ENCODE measurements at places on chromosomes 3 and 15.

DNA sequence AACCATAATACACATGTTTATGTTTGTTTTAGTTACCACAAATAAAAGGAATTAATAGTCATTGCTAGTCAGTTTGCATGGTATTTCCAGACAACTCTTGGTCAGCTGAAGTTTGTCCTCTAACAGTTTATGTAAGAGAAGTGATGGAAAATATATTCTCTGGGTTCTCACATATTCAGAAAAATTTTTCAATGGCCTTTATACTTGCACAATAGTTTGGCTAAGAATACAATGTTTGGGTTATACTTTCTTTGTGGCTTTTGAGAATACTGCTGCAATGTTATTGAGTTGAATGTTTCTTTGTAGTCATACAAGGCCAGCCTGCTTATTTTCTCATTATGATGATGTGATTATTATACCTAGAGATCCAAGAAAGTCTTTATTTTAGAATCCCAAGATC is 133.9 kb downstream of the RAP2B start:
- DNase-seq = no peak

DNA sequence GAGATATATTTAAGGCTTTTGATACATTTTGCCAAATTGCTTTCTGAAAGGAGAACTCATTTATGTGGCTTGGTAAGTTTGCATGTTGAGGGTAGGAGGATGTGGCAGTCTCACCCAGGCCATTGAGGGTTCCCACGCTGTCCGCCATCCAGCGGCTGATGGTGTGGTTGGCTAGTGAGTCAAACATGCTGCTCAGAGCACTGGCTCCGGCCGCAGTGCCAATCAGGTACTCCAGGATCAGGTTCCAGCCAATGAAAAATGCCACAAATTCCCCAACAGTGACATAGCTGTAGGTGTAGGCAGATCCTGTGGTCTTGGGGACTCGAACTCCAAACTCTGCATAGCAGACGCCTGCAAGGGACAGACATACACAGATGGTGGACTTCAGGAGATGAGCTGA is 82.3 kb downstream of the CLDN11 start:
- no peak for DNase-seq

- DNase-seq = no peak
Observed at GRCh38 chr15:63576441-63576840, 20.7 kb upstream of the FBXL22 start.

- no peak for DNase-seq
Observed at GRCh38 chr3:97968376-97968775, 3.9 kb downstream of the RIOX2 start.

DNA sequence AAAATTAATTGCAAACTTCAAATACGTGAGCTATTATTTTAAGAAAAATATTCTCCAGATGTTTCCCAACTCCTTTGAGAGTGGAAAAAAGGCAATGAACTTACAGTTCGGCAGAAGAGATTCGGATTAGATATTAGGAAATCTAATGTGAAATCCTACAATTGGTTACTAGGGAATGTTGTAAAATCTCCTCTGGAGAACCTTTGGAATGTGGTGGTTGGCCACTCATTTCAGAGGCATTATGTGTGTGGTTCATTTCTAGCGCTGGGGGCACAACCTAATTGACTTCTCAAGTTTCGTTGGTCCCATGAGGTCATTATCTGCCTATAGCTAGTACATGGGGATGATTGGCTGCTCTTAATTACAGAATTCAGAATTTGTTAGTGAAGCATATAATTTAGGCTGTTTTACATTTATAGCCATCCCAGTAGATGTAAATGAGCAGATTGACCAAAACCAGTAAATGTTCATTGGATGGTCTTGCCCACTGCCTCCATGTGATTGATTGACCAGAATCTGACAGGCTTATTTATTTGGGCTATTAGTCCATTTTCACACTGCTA is 34.6 kb upstream of the CMSS1 start:
- peak; percentile 41 for DNase-seq

DNA sequence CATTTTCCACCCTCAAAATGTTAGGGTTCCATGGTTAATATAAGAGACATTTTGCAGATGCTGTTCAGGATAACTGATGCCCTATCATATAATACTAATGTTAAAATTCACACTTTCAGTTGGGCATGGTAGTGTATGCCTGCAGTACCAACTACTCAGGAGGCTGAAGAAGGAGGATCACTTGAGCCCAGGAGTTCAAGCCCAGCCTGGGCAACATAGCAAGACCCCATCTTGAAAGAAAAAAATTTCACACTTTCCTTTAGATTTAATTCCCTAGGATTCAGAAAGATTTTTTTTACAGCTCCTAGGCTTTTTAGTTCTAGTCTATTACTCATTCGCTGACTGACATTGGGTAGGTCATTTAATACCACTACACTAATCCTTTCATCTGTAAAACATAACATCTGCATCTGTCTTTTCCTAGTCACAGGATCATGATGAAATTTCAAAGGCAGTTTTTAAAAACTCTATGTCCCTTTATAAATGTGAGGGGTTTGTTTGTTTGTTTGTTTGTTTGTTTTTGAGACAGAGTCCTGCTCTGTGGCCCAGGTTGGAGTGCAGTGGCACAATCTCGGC is 103.7 kb downstream of the MYO5A start:
- no peak for DNase-seq

- no peak for DNase-seq
Observed at GRCh38 chr3:76683256-76683655, 356.6 kb upstream of the ROBO2 start.

- no peak for DNase-seq
Observed at GRCh38 chr3:149245738-149246451, 24.3 kb upstream of the CP start.

GRCh38 chr3:12965999-12966846 is 107.0 kb downstream of the IQSEC1 start:
- no peak for DNase-seq

GRCh38 chr15:66730168-66731021 is 28.4 kb downstream of the SMAD6 start:
- DNase-seq = no peak

GRCh38 chr3:43231276-43232000 is 54.9 kb upstream of the SNRK start:
- no peak for DNase-seq

- DNase-seq = no peak
Observed at GRCh38 chr15:71782422-71783165, 27.8 kb upstream of the NR2E3 start.

- DNase-seq = no peak
Observed at GRCh38 chr15:73716417-73716816, 32.2 kb downstream of the CD276 start.

GRCh38 chr3:24773798-24774197 is 279.1 kb upstream of the THRB start:
- peak; percentile 74 for DNase-seq

DNA sequence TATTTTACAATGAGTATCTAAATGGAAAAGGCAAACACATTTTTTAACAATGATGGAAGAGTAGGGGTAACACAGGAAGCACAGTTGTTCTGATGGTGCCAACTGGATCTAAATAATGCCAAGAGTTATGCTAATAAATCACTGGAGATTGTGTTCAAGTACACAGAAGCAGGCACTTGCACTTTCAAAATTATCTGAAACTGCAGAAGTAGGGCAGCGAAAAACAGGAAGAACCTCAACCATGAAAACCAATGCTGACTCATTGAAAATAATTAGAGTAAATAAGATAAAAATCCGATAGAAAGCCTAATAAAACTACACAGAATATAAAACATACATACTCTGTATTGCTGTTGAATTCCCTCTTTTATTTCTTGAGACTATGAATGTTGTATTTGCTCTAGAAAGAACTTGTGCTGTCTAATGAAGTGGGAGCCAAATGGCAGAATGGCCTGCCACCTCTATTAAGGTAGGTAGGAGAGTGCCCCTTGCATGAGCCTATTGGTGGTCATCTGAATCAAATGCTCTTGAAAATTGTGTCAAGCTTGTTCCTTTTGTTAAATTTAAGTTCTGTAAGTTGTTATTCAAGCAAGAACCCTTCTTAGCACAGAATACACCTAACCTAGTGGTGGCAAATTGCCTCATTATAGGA is 93.7 kb downstream of the ABI3BP start:
- no peak for DNase-seq

Data from renal pelvis (tissue), 12 donors.